Activated naive CD8-positive, alpha-beta T cell treated with anti-CD3 and anti-CD28 coated beads for 36 hours (primary cell): ENCODE measurements at places on chromosomes 2 and 18. TPM values are rescaled to one million over a fixed set of nuclear protein-coding genes. Genes with fewer than 3 reads are reported as not detected.

The NAT8 gene
- not detected for total RNA-seq

The POTEC gene
- not detected for total RNA-seq

The CIB4 gene
- not detected for total RNA-seq

The PDE11A gene
- total RNA-seq = 0.10 TPM

The MPHOSPH10 gene
- total RNA-seq = 69.5 TPM

GRCh38 chr2:60565472-60565871 lies 12.0 kb upstream of the BCL11A start:
- H3K36me3 ChIP-seq = no peaks in the 10 kb centered on the region
- peaks cover 10% of the 10 kb centered on the region for H3K4me1 ChIP-seq
- no peak overlapping the region for H3K4me3 ChIP-seq
- no peak overlapping the region for H3K27ac ChIP-seq
- DNase-seq = no peak

DNA sequence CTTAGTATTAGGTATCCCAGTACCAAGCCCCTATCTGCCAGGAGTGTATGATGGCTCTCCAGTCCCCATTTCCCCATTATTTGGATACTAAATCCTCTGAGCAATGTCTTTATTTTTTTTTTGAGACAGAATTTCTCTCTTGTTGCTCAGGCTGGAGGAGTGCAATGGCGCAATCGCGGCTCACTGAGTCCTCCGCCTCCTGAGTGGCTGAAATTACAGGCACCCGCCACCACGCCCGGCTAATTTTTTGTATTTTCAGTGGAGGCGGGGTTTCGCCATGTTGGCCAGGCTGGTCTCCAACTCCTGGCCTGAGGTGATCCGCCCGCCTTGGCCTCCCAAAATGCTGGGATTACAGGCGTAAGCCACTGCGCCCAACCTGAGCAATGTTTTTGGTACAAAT lies 3.6 kb upstream of the PHLPP1 start:
- H3K27me3 ChIP-seq = no peaks in the 10 kb centered on the region
- H3K27ac ChIP-seq = no peak overlapping the region
- DNase-seq = no peak
- no peaks in the 10 kb centered on the region for H3K36me3 ChIP-seq
- peaks cover 5% of the 10 kb centered on the region for H3K4me1 ChIP-seq

GRCh38 chr2:165410276-165410675 lies 59.2 kb upstream of the CSRNP3 start:
- no peaks in the 10 kb centered on the region for H3K4me1 ChIP-seq
- no peak overlapping the region for H3K4me3 ChIP-seq
- H3K36me3 ChIP-seq = no peaks in the 10 kb centered on the region
- no peak for DNase-seq

- no peak overlapping the region for H3K4me3 ChIP-seq
- no peak overlapping the region for H3K27ac ChIP-seq
- peaks cover 12% of the 10 kb centered on the region for H3K27me3 ChIP-seq
- no peaks in the 10 kb centered on the region for H3K4me1 ChIP-seq
These were observed 46.6 kb upstream of the FRZB start for GRCh38 chr2:182913064-182913463.

DNA sequence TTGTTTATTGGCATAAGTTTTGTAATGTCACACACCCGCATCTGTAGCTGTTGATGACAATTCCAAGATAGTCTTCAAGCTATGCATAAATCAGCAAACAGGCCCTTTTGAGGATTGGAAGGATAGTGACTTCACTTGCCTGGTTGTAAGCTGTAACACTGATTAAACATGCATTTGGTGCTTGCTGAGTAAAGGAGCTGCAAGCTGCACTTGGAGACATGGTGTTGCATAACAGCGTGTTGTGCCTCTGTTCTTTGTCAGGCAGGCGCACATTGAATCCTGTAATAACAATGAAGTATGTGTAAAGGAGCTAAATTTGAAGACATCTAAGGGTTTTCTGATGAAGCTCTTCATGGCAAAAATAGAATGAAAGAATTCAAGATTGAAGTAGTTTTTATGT lies 68.7 kb upstream of the TTC27 start:
- peaks cover 1% of the 10 kb centered on the region for H3K4me1 ChIP-seq
- H3K36me3 ChIP-seq = peaks cover 19% of the 10 kb centered on the region
- no peak for DNase-seq
- H3K27me3 ChIP-seq = no peaks in the 10 kb centered on the region

DNA sequence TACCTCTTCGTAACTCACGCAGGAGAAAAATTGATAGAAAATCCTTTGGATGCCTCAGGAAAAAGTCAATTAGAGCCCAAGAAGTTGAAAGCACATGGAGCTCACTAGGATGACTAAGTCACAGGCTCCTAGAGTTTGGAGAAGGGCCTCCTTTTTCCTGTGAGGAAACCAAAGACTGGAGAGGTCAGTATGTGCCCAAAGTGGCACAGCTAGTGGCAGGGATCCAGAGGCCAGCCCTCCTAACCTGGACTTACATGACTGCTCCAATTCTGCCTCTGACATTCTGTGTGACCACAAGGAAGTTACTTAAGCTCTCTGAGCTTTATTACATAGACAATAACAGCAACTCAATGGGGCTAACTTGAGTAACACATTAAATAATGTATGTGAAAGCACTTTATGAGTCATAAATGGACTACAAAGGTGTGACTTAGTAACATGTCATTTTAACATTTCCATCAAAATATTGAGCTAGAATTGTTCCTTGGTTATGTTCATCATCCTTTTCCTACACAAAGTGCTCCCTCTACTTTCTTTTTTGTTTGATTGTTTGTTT lies 91.6 kb downstream of the DHRS9 start:
- H3K4me3 ChIP-seq = no peak overlapping the region
- H3K36me3 ChIP-seq = no peaks in the 10 kb centered on the region
- no peak for DNase-seq
- no peak overlapping the region for H3K27ac ChIP-seq
- H3K4me1 ChIP-seq = no peaks in the 10 kb centered on the region

DNA sequence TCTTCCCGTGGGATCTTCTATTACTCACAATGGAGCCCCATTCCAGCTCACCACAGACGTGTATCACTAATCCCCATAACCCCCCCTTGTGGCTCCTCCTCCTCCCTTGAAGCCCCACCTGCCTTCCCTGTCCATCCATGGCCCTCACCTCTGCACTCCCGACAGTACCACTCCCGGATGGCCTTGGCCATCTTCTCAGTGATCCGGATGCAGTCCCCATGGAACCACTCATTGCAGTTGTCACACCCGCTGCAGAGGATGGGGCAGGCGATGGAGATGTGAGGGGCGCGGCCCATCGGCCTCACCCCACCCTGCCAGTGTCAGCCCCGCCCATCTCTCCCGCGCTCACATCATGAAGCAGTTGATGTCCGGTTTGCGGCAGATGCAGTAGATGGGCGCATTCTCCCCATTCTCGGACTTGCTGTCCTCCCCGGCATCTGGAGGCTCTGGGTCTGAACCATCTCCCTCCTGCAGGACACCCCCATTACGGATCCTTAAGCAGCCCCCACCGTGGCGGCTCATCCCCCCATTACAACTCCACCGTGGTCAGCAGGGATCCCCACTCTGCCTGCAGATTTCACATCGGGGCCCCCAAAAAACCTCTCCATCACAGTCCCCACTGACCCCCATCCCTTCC lies 983 bp downstream of the CXXC1 start:
- H3K36me3 ChIP-seq = peaks cover 44% of the 10 kb centered on the region
- no peaks in the 10 kb centered on the region for H3K27me3 ChIP-seq
- peaks cover 21% of the 10 kb centered on the region for H3K4me1 ChIP-seq
- peak overlapping the region; percentile 94 for H3K27ac ChIP-seq
- H3K4me3 ChIP-seq = peak overlapping the region; percentile 95
- peak; percentile 54 for DNase-seq

- no peak overlapping the region for H3K4me3 ChIP-seq
- no peak for DNase-seq
- H3K27ac ChIP-seq = no peak overlapping the region
- H3K4me1 ChIP-seq = no peaks in the 10 kb centered on the region
- H3K36me3 ChIP-seq = no peaks in the 10 kb centered on the region
- no peaks in the 10 kb centered on the region for H3K27me3 ChIP-seq
These were observed 35.1 kb downstream of the GULP1 start for GRCh38 chr2:188326669-188327301.

DNA sequence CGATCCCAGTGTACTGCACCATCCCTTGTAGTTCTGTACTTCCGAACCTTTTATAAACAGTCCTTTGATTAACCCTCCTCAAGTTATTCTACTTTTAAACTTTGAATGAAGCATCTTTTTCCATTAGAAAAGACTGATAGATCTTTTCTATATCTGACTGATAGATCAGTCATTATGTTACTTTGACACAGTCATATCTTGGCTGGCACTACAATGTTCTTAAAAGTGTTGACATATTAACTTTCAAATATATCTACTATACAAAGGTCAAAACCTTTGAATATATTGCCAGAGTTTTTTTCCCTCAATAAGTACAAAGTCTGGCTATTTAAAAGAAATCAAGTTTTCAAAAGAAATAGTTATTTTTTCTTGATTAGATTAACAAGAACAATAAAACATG lies 35.4 kb upstream of the NABP1 start:
- peaks cover 27% of the 10 kb centered on the region for H3K4me1 ChIP-seq
- no peak for DNase-seq
- no peaks in the 10 kb centered on the region for H3K36me3 ChIP-seq
- no peaks in the 10 kb centered on the region for H3K27me3 ChIP-seq
